ENCODE measurements at places on chromosomes 6 and 20. TPM values are rescaled to one million over a fixed set of nuclear protein-coding genes. Genes with fewer than 3 reads are reported as not detected.

The TCF21 gene
- 153 TPM for polyA plus RNA-seq

The SOBP gene
- 10.4 TPM for polyA plus RNA-seq

The ZBP1 gene
- 0.22 TPM for polyA plus RNA-seq

The GGT7 gene
- polyA plus RNA-seq: 39.1 TPM

The TCP11 gene
- polyA plus RNA-seq: 1.8 TPM

The C4B gene
- polyA plus RNA-seq: 12.9 TPM

The BANF2 gene
- polyA plus RNA-seq: 0.31 TPM

The MRPS26 gene
- polyA plus RNA-seq: 73.3 TPM

The FOXS1 gene
- 5.5 TPM for polyA plus RNA-seq

The PBOV1 gene
- not detected for polyA plus RNA-seq

The NHSL1 gene
- polyA plus RNA-seq: 10.1 TPM

The RHAG gene
- 0.84 TPM for polyA plus RNA-seq

The DSE gene
- polyA plus RNA-seq: 43.8 TPM

The LCA5 gene
- 10.2 TPM for polyA plus RNA-seq

The DEFB126 gene
- not detected for polyA plus RNA-seq

The COX7A2 gene
- polyA plus RNA-seq: 251 TPM

The RIPOR2 gene
- polyA plus RNA-seq: 8.8 TPM

The OLIG3 gene
- not detected for polyA plus RNA-seq

The GPSM3 gene
- polyA plus RNA-seq: 11.8 TPM

The SLC35D3 gene
- 0.10 TPM for polyA plus RNA-seq
